Renal cortical epithelial cell (primary cell): ENCODE measurements at places on chromosomes 7 and 10.

GRCh38 chr7:157056246-157056645 lies 45.8 kb upstream of the MNX1 start:
- DNase-seq = no peak

- no peak for DNase-seq
Observed at GRCh38 chr10:63711361-63711760, 190.2 kb downstream of the REEP3 start.

- no peak for DNase-seq
Observed at GRCh38 chr7:4806983-4807597, 31.7 kb downstream of the AP5Z1 start.

DNA sequence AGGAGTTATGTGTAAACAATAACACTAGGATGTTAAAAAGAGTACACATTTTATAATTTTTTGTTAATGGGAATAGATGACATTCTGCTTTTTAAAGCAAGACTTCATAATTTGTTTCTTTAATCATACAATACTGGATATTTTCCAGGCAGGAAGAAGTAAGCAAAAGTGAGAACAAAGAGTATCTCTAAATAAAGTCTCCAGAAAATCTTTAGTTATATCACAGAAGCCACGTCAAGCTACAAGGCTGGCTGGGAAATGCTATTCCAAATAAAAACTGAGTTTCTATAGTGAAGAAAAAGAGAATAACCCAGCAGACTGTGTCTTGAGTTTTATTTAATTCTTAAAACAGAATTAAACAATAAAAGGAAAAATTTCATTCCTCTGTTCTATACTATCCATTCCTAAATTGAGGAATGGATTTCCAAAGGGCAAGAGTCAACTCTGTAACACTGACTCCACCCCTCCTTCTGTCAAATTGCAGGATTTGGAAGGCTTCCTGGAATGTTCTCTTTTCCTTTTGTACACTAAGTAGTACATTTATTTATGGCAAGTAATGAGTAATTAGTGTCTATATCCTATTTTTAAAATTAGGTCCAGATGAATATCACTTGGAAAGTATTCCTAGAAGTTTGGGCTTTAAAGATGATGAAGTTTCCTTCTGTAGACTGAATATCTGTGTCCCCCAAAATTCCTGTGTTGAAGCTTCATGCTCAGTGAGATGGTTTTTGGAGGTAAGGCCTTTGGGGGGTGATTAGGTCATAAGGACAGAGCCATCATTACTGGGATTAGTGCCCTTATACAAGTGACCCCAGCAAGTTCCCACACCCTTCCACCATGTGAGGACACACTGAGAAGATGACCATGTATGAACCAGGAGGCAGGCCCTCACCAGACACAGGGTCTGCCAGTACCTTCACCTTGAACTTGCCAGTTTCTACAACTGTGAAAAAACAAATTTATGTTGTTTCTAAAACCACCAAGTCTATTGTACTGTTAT lies 290.9 kb downstream of the CRPPA start:
- no peak for DNase-seq

GRCh38 chr10:62811159-62811875 lies 4.8 kb downstream of the EGR2 start:
- no peak for DNase-seq

GRCh38 chr10:31353574-31353973 lies 34.6 kb downstream of the ZEB1 start:
- peak; percentile 89 for DNase-seq

- DNase-seq = no peak
Observed at GRCh38 chr10:86899132-86899531, 58.3 kb downstream of the MMRN2 start.

DNA sequence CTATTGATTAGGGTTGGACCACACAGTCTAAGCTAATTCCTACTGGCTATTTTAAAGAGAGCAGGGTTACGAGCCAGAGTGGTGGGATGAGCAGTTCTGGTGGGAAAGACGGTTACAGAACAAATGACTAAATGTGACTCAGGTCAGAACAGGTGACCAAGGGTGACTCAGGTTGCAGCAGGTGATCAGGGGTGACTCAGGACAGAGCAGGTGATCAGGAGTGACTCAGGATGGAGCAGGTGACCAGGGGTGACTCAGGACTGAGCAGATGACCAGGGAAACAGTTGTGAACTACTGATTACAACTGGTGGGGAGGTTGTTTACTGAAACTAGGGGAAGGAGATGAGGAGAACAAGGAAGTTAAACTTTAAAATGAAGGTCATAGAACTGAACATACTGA lies 366.3 kb downstream of the ABCA13 start:
- peak; percentile 33 for DNase-seq

- DNase-seq = peak; percentile 91
Observed at GRCh38 chr7:122143751-122144711, at the start of gene AASS. Gene AASS, minus strand, starts transcription at chr7:122144249. Its CDS starts 10,523 bp downstream, at chr7:122133726.

DNA sequence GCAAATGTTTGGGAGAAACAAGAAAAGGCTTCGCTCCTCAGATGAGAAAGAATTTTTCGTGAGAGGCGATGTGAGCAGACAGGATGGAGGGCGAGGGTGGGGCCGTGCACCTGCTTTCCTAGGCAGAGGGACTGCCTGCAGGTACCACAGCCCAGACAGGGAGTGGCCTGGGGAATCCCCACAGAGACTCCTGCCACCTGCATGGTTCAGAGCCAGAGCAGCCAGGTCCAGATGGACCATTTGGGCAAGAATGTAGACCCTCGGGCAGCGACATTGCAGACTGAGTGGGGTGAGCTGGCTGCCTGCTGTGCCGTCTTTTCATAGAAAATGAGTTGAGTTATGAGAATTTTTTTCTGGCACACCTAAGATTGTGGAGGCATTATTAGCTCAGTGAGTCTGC lies 216.8 kb downstream of the SNX10 start:
- no peak for DNase-seq

GRCh38 chr10:68261132-68261856 lies 29.4 kb upstream of the ATOH7 start:
- DNase-seq = peak; percentile 77

DNA sequence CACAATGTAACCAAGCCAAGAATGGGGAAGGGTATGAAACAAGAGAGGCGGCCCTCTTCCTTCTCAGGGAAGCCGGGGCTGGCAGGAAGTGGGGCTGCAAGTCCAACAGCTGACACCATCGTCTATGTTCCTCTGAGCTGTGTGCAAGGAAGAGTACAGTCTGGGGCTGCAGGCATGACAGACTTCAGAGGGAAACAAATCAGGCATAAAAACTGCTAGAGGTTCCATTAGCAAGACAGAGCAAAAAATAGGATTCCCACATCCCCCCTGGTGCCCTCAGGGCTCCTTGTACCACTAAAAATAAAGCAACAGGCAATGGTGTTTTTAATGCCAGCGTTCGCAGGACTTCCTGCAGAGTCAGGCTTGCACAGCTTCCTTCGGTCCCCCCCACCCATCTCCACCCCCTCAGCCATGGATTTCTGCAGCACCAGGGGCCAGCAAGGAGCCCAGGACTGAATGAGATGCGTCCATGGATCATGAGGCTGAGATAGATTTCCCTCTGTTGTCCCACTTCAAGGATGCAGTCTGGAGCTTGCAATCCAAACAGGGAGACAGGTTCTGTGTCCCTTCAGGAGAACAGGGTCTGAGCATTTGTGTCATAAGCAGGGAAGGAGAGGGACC lies 34.6 kb downstream of the KCNMA1 start:
- no peak for DNase-seq

DNA sequence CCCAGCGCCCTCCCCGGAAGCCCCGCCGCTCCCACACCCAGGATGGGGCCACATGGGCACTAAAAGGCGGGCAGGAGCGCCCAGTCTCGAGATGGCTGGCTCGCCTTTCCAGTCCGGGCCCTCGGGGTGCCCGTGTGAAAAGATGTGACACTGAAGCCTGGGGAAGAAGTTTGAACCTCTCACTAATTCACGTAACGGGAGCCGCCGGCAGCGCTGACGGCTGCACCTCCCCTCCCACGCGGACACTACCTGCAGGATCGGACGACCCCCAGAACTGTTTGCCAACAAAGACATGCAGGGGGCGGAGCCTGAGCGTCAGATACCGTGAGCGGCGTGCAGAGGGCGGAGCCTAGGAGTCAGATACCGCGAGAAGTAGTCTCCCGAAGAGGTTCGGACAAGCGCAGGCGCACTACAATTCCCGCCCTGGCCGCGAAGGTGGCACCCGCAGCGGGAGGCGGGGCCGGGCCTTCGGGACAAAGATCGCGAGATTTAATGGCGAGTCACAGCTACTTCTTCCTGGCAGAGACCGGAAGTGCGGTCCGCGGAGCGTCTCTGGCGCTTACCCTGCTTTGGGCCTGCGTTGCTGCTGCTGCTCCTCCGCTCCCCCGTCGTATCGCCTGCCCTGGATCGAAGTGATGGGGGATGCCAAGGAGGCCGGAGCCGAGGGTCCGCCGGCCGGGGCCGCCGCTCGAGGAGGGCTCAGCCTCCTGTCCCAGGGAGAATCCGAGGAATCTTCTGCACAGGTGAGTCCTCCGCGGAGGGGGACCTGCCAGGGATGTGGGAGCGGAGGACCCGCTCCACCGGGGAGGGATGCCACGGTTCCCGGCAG lies at the start of gene EDRF1:
Gene EDRF1, plus strand, starts transcription at position 537 of the 829 bp plus-strand sequence. Its CDS starts 99 bp downstream, at position 636.
- peak; percentile 95 for DNase-seq

- DNase-seq = peak; percentile 31
Observed at GRCh38 chr7:134804351-134804750, 24.9 kb downstream of the CALD1 start.

- DNase-seq = no peak
Observed at GRCh38 chr7:56063500-56063881, 595 bp upstream of the SUMF2 start.

GRCh38 chr10:86443936-86444335 lies 77.3 kb upstream of the GRID1 start:
- DNase-seq = peak; percentile 26

DNA sequence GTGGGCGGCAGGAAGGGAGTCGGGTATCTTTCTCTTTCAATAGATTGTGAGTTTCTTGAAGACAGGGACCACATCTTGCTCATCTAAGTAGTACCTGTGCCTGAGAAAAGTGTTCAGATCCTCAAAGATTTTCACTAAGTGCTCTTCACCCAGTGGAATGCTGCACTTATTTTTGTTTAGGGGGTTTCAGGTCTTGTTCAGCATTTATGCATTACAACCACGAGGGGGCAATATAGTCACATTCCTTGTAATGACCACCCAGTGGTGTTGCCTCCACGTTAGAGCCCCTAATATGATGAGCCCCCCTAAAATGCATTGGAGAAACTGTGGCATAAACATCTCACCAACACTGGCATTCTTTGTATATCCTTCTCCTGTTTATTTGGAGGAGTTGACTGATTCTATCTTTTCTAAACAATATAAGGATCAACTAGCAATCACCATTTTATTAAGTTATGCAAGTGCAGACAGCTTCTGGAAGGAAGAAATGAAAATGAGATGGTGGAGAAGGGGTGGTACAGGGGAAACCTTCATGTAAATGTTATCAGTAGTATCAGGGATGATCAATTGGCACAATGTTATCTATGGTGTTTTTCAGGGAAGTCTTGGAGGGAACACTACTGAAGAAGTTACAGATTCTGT lies 3.1 kb upstream of the PAPSS2 start:
- peak; percentile 53 for DNase-seq

- no peak for DNase-seq
Observed at GRCh38 chr7:100159099-100159623, 638 bp upstream of the TRAPPC14 start.

- DNase-seq = no peak
Observed at GRCh38 chr10:49079072-49079471, 36.2 kb downstream of the VSTM4 start.

GRCh38 chr7:15557186-15557585 lies 4.6 kb downstream of the AGMO start:
- peak; percentile 66 for DNase-seq

DNA sequence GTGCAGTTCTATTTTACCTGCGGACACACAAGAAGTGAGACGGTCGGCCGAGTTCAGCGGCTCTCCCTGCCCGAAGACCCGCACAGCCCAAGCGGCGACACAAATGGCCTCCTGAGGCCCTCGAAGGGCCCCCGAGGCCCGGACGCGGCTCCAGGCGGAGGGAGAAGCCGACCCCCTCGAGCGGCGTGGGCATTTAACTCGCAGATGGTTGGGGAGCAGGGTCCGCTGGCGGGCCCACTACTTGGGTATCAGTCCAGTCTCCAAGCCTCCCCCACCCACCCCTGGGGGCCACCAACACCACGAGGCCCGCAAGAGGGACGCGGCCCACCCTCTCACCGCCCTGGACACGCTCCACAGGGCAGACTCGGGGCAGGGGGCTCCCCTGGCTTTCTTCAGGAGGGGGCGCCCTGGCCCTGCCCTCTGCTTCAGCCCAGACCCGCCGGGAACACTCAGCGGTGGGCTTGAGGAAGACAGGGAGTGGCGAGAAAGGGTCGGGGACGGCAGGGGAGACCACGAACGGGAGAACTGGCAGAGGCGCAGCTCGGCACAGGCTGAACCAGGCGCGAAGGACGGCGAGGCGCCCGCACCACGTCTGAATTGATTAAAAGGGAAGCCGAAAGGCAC lies 1.7 kb downstream of the IGF2BP3 start:
- DNase-seq = no peak

- DNase-seq = no peak
Observed at GRCh38 chr10:10853954-10854353, 163.7 kb upstream of the CELF2 start.

GRCh38 chr10:132185601-132186487 lies 904 bp upstream of the DPYSL4 start:
- DNase-seq = no peak

- DNase-seq = no peak
Observed at GRCh38 chr10:29491918-29492317, 142.9 kb downstream of the SVIL start.

GRCh38 chr7:7327423-7327822 lies 145.1 kb downstream of the C1GALT1 start:
- no peak for DNase-seq

GRCh38 chr7:96219378-96220130 lies 102.3 kb downstream of the SLC25A13 start:
- peak; percentile 99 for DNase-seq

- no peak for DNase-seq
Observed at GRCh38 chr7:75575488-75576121, 83.5 kb downstream of the SPDYE5 start.

- no peak for DNase-seq
Observed at GRCh38 chr10:22344249-22344648, 1.0 kb upstream of the SPAG6 start.

DNA sequence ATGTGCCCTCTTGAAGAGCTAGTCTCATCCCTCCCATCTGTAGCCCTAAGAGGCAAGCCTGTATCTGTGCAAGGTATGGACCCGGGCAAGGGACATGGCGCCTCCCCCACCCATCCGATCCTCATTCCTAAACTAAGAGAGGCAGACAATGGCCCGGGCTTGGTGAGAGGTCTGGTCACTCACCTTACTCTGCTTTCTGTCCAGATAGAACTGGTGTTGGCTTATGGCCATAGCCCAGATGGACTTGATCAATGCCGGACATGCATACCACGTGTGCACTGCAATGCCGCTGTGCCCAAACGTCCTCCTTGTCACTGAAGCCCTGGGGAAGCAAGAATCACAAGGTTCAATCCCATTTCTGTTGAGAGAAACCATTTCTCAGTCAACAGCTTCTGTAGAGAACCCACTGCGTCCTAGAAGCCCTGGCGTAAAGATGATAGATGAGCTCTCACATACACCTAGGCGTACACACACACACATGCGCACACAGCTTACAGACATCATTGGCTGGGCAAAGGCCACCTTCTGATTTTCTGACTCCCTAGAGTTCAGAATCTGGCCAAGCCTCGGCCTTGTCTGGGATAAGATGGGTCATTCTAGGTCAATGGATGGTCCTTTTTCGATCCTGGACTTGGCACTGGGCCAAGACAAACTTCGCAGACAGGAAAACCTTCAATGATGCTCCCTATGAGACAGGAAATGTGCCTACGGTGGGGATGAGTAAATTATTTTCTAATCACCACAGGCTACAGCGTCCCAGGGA lies 114.6 kb downstream of the PRPF18 start:
- no peak for DNase-seq

- no peak for DNase-seq
Observed at GRCh38 chr10:42768581-42769152, 13.9 kb upstream of the BMS1 start.
